ENCODE measurements at places on chromosomes 3 and 15. TPM values are rescaled to one million over a fixed set of nuclear protein-coding genes. Genes with fewer than 3 reads are reported as not detected.

Gene SPPL2A
- total RNA-seq: 92.6 TPM

Gene CYP8B1
- not detected for total RNA-seq

Gene XIRP1
- total RNA-seq: 0.09 TPM

Gene PIF1
- 3.8 TPM for total RNA-seq

Gene CAMK1
- total RNA-seq: 22.9 TPM

Gene MCTP2
- 80.3 TPM for total RNA-seq

Gene ADAMTS9
- 62.2 TPM for total RNA-seq

Gene MST1
- 26.9 TPM for total RNA-seq

Gene SKOR1
- total RNA-seq: 0.69 TPM

Gene GUCA1C
- not detected for total RNA-seq

Gene IL20RB
- 0.85 TPM for total RNA-seq

Gene ARL14
- not detected for total RNA-seq

Gene GP5
- total RNA-seq: 1.3 TPM

Gene FBXO40
- not detected for total RNA-seq

Gene ZPLD1
- not detected for total RNA-seq

Gene SERINC4
- not detected for total RNA-seq

Gene KLHL6
- 29.4 TPM for total RNA-seq

Gene TMEM45A
- 8.9 TPM for total RNA-seq

Gene GOLGA6L22
- not detected for total RNA-seq

Gene CPEB1
- 0.09 TPM for total RNA-seq

Gene SSUH2
- total RNA-seq: 1.3 TPM

Gene FRMD5
- 0.32 TPM for total RNA-seq

Gene GPR171
- 14.3 TPM for total RNA-seq

Gene OR5H6
- not detected for total RNA-seq

Gene COLQ
- total RNA-seq: 7.0 TPM

Gene RYR3
- total RNA-seq: 5.6 TPM

Gene MRPL46
- total RNA-seq: 19.2 TPM

Gene HHLA2
- not detected for total RNA-seq

Gene STAB1
- 406 TPM for total RNA-seq

Gene MST1R
- total RNA-seq: 1.1 TPM

Gene RPS27L
- 59.7 TPM for total RNA-seq

Gene RASL12
- 9.4 TPM for total RNA-seq

Gene CP
- 42.0 TPM for total RNA-seq

Gene ARHGEF26
- total RNA-seq: 6.3 TPM

Gene SLC28A2
- total RNA-seq: not detected

Gene VGLL3
- 2.5 TPM for total RNA-seq

Gene ADGRG7
- not detected for total RNA-seq

Gene ANKRD34C
- not detected for total RNA-seq

Gene CIB1
- 47.2 TPM for total RNA-seq

Gene APBA2
- 18.2 TPM for total RNA-seq

Gene GTF2A2
- 61.8 TPM for total RNA-seq

Gene CELF6
- 7.5 TPM for total RNA-seq

Gene RASSF1
- total RNA-seq: 48.3 TPM

Gene CPN2
- 0.98 TPM for total RNA-seq

Gene GOLGA8S
- 0.09 TPM for total RNA-seq

Gene SPSB4
- 10.1 TPM for total RNA-seq

Gene PCYT1A
- total RNA-seq: 63.2 TPM

Gene SNX33
- 16.5 TPM for total RNA-seq

Gene CNTN3
- 2.3 TPM for total RNA-seq

All from spleen (tissue), 13 donors.